Stimulated activated CD8-positive, alpha-beta memory T cell treated with anti-CD3 and anti-CD28 coated beads, Interleukin-7, amount 100 ng/mL, for 48 hours (primary cell): ENCODE measurements at places on chromosomes 16 and 17.

- DNase-seq = no peak
These were observed 18.4 kb upstream of the HOXB13 start for GRCh38 chr17:48746916-48747444.

DNA sequence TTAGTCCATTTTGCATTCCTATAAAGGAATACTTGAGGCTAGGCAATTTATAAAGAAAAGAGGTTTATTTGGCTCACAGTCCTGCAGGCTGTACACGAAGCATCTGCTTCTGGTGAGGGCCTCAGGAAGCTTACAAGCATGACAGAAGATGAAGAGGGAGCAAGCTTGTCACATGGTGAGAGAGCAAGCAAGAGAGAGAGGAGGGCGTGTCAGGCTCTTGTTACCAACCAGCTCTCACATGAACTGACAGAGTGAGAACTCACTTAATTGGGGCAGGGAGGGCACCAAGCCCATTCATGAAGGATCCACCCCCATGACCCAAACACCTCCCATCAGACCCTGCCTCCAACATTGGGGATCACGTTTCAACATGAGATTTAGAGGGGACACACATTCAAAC is 1.6 kb downstream of the CHCT1 start:
- no peak for DNase-seq

GRCh38 chr16:53744449-53744848 is 40.5 kb downstream of the FTO start:
- no peak for DNase-seq

DNA sequence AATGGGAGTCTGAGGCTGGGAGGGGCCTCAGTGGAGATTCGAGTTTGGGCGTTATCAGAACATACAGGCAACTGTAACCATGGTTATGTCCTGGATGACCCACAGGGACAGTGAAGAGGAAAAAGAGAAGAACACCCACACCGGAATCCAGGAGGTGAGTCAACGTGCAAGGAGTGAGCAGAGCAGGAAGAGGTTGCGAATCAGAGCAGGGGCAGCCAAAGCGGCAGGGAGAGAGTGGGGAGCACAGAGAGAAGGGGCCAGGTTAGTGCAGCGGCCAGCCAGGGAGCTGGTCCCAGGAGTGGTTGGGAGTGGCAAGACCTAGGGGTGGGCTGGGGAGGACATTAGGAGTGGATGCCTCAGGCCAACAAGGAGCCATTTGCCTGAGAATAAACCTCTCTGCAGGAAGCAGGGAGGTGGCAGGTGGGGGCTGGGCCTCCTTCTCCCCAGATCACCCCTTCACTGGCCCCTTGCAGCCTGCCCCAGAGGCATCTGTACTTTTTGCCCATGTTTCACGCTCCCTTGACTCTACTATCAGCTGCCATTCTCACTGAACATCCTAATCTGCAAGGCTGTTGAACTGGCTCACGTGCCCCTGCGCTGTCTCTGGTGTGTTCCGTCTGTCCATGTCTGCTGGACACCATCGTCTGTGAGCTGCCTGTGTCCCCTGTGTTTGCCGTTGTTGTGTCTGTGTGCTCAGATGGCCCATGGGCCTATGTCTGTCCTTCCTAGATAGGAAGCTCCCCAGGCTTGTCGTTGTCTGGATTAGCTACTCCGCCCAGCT is 5.1 kb downstream of the KRT13 start:
- DNase-seq = no peak

- DNase-seq = peak; percentile 15
These were observed 43.8 kb upstream of the DHX40 start for GRCh38 chr17:59521465-59522126.

- DNase-seq = no peak
These were observed 17.8 kb downstream of the PLLP start for GRCh38 chr16:57266531-57267260.

DNA sequence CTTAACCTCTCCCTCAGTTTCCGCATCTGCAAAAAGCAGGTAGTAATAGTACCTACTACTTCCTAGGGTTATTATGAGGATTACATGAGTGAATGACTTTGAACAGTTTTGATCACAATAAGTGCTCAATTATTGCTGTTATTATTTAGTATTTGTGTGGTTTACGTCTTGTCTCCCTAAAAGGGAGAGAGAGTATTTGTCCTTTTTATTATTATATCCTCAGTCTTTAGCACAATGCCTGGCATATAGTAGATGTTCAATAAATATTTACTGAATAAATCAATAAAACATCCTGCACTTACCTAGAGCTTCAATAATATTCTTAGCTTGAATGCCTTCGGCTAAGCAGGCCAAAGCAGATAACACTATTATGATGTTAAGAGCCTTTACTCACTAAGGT is 160.0 kb downstream of the TANC2 start:
- no peak for DNase-seq

GRCh38 chr16:30715750-30716445 is 16.9 kb downstream of the SRCAP start:
- DNase-seq = no peak

DNA sequence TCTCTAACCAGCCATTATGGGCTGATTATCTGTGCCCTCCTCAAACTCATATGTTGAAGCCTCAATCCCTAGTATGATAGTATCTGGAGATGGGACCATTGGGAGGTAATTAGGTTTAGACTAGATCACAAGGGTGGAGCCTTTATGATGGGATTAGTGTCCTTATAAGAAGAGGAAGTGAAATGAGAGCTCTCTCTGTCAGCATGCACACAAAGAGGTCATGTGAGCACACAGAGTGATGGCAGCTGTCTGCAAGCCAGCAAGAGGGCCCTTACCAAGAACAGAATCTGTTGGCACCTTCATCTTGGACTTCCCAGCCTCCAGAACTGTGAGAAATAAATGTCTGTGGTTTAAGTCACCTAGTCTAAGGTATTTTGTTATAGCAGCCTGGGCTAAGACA is 101.9 kb downstream of the PCTP start:
- DNase-seq = no peak

GRCh38 chr17:57256708-57257112 is 387 bp downstream of the MSI2 start:
- no peak for DNase-seq

- DNase-seq = no peak
These were observed 11.2 kb downstream of the TFAP4 start for GRCh38 chr16:4261557-4262172.

- DNase-seq = no peak
These were observed 59.2 kb downstream of the B9D1 start for GRCh38 chr17:19303367-19303776.

DNA sequence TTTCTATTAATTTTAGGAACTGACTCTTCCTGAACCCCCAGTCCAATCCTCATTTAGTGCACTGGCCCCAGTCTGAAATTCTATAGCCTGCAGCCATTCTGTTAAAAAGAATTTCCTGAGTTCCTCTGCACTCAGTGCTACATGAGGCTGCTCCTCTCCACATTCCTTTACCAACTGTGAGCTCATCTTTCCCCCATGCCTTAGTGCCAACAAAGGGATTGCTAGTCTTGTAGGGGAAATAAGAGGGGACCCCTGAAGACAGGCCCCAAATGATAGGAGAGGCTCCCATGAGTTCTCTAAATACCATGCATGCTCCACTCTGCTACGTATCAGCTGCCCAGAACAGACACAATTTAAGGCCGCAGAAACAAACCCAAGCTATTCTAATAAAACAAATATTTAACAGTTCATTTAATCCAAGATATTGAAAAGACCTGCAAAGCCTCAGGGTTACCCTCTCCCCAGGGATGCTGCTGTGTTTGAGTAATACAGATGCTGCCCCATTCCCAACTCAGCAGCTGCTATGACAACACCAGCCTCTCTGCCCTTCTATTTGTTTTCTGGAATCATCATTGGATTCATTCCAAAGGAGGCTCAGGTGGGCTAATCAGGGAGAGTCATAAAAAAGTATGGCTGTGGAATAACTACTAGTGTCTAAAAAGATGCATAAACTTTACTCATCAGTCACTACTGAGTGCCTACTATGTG is 228.5 kb downstream of the TOX3 start:
- DNase-seq = no peak

DNA sequence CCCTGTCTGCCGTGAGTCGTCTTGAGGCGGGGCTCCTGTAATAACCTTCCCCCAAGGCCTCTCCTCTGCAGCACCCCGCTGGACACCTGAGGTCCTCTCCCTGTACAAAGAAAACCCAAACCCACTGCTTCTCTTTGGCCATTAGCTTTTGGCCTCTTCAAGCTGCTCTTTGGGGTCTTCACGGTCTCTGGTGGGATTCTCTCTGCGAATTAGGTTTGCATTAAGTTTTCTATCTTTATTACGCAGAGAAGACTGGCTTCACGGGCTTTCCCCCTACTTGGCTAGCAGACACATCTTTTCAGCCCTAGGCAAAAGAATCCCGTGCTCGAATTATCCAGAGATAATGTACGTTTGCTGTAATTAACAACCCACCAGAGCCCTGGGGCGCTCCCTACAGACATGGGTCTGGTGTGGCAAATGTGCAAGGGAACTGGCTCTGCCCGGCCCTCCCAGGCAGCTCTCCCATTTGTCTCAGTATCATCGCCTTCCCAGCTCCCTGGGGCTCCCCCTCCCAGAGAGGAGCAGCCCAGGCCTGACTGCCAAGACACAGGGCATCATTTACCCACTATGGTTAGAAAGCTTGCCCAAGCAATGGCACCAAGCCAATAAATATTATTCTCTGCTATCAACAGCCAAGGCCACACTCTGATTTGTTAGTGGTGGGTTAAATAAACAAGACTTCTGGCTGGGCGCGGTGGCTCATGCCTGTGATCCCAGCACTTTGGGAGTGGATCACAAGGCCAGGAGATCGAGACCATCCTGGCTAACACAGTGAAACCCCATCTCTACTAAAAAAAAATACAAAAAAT is 24.7 kb upstream of the KLHDC4 start:
- DNase-seq = no peak

- no peak for DNase-seq
These were observed 39.8 kb upstream of the RASD1 start for GRCh38 chr17:17535957-17536356.

- no peak for DNase-seq
These were observed 4.8 kb upstream of the ABCC12 start for GRCh38 chr16:48160575-48160974.

GRCh38 chr17:38428112-38428642 is at the start of gene ARHGAP23:
Gene ARHGAP23, plus strand, starts transcription at chr17:38428464. Its CDS starts 22 bp downstream, at chr17:38428486.
- no peak for DNase-seq

GRCh38 chr17:67435786-67436185 is 58.7 kb downstream of the PITPNC1 start:
- no peak for DNase-seq

- DNase-seq = no peak
These were observed 3.1 kb downstream of the DDX19A start for GRCh38 chr16:70349783-70350182.

GRCh38 chr16:50448981-50449380 is 80.2 kb upstream of the BRD7 start:
- DNase-seq = no peak

- no peak for DNase-seq
These were observed 656 bp downstream of the MRPL58 start for GRCh38 chr17:75013092-75013559.

DNA sequence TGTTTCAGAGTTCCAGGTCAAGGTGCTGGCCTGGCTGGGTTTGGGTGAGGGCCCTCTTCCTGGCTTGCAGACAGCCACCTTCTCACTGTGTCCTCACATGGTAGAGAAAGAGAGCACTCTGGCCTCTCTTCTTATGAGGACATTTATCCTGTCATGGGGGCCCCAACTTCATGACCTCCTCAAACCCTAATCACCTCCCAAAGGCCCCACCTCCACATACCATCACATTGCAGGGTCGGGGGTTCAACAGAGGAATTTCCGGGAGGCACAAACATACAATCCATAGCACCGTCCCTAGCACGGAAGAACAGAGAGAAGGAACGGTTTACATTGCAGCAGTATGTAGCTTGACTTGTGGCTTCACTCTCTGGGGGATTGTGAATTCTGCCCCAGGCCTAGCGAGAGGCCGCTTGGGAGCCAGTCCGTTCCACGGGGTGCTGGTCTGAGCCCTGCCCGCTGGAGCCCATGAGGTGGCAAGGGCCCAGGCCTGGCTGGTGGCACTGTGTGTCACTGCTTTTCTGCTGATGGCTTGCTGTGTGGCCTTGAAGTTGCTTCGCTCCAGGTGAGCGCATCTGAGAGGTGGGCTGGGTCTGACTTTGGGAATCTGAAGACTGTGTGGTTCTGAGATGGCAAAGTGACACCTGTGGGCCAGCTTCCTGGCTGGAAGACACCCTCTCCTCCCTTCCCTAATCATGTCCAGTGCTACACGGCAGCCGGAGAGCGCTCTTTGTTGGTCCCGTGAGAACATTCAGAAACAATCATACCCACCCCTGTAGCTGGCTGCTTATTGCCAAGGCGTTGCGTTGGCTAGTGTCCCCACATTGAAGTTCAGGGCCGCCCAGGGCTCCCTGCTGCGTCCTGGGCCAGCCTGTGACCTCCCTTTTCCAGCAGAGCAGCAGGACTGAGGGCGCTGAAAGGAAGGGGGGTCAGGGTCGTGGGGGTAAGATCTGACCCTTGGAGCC is 98.3 kb downstream of the CMIP start:
- no peak for DNase-seq

- no peak for DNase-seq
These were observed 46.3 kb downstream of the METRNL start for GRCh38 chr17:83125515-83126274.

GRCh38 chr16:68272507-68273209 is 8.3 kb downstream of the SLC7A6 start:
- DNase-seq = no peak

- no peak for DNase-seq
These were observed 94.8 kb downstream of the RMI2 start for GRCh38 chr16:11439790-11440656.

GRCh38 chr17:40317345-40317873 is 8.4 kb downstream of the RARA start:
- DNase-seq = no peak

- DNase-seq = no peak
These were observed 63.5 kb downstream of the CRISPLD2 start for GRCh38 chr16:84883301-84883700.

DNA sequence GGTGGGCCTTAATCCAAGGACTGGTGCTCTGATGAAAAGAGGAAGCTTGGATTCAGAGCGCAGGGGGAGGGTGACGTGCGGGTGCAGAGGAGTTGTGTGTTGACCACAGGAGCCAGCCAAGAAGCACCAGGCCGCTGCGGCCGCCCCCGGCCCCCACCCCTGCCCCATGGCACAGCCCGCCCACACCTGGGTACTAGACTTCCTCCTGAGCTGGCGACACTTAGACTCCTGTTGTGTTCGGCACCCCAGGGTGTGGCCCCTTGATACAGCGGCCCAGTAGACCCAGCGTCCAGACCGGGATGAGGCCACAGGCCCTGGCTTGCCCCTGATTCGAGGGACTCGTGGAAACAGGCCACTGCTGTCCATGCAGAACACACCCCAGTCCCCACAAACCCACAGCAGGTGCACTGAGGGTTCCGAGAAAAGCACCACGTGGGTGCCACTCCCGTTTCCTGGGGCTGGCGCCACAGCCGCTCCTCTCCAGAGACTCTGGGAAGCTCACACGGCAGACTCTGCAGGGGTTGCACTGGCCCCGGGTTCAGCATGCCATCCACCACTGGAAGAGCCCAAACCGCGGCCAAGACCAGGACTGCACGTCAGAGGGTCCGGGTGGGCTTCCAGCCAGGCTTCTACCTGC is 5.7 kb upstream of the SNAI3 start:
- DNase-seq = no peak

DNA sequence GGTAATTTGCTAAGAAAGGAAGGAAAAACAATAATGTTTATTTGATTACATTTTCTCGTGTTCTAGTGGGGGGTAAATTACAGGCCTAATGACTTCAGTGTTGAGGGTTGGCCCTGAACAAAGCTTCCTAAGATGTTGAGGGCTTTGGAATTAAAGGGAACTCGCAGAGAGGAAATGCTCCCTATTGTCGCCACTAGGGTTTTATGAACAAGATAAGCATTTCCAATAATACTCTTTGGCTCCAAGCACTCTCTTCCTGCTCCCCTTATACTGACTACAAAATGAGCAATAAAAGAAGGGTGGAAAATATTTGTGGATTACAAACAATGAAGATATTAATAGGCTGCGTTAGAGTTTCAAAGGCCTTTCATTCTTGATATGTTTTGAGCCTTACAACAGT is 363.6 kb downstream of the HS3ST3B1 start:
- DNase-seq = no peak
